ENCODE measurements at places on chromosomes 4 and X.

DNA sequence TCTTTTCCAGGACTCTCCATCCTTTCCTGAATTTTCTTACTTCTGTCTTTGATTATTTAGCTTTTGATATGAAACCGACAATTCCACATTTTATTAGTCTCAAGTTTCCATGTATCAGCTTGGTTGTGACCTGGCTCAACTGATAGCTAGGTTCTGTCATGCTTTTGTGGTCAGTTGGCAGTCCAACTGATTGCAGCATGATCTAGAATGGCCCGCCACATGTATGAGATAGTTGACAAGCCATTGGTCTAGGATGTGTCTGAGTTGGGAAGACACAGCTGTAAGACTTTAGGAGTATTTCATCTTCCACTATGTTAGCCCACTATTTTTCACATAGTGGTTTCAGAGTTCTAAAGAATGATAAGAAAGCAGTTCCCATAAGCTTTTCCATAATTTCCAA, 117.5 kb upstream of the GRID2 start:
- no peak for DNase-seq

- no peak for DNase-seq
Measured at GRCh38 chr4:126965877-126966276, 666.9 kb upstream of the INTU start.

DNA sequence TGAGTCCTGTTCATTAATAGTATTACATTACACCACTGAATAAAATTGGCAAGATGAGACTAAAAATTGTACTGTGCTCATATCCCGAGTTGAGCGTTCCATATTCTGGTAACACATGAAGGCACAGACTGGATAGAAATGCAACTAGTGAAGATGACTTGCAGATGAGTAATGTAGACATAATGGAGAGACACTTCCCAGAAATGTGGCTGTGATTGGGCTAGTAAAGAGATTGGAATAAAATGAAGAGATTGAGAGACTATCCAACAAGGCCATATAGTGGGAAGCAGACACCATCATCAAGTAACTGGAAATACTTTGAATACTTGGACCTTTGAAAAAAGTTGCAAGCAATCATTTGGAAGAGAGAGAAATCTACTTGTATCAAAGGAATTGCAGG, 77.3 kb downstream of the DCAF8L1 start:
- no peak for DNase-seq

DNA sequence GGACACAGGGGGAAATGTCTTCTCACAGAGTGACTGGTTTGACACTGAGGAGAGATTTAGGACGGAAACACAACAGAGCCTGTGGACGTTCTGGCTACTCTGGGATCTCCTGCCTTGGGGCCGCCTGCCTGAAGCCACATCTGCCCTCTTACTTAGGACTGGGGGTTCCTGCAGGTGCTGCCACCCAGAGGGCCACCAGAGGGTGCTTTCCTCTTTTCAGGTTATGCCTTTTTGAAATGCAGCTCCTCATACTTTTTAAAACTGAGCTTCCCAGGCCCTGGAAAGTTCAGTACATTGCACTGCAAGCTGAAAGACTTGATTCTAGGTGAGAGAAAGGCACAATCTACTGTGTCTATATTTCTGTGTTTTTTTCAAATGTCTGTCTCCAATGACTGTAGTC, 92.2 kb upstream of the PGRMC2 start:
- DNase-seq: no peak

DNA sequence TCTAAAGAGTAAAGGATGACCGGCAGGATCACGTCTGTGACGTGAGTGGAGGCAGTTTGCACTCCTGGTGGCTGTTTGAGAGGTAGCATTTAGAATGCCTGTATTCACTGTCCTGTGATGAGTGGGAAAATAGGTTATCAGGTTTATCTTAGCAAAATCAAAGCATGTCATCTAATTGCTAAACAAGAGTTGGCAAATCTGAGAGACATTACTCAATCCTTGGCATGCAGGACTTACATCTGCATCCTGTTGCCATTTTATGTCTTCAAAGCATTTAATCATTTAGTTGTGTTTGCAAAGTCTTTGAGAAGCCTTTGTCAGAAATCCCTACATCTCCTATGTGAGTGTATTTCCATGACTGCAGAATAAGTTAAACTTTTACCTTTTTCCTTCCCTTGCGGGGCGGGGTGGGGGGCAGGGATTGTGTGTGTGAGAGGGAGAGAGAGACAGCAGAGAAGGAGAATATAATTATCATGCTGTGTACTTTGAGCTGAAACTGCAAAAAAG, 41.4 kb upstream of the MSANTD1 start:
- DNase-seq: peak; percentile 13

- DNase-seq: no peak
Measured at GRCh38 chr4:99403380-99404184, 31.6 kb downstream of the ADH7 start.

DNA sequence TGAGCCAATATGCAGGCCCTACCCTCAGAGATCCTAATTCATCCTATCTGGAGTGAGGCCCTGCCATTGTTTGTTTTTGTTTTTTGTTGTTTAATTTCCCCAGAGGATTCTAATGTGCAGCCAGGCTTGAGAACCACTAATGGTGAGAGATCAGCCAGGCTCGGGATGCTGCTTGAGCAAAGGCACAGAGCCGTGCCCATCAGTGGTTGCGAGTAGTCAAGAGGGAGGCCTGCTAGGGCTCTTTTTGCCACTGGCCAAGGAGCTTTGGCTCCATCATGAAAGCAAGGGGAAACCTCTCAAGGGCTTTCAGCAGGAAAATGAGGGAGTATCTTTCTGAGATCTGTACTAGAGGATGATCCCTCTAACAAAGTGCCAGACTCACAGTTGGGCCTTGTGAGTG, 2.7 kb downstream of the TCEANC start:
- no peak for DNase-seq

DNA sequence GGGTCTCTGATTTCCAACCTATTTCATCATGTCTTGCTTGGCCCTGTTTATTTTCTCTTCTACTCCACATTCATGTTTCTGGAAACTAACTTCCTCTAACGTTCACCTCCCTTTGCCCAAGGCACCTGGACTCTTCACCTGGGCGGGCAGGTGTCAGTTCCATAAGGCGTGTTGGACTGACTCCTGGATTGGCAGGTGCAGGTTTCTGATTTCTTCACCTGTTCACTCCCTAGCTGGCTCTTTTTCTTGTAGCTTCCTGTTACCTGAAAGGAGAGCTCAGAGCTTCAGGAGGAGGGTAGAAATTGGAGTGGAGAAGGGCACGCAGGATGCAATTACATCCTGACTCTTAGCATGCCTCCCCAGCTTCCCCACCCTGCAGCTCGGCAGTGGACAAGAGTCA, 350.8 kb upstream of the KLF3 start:
- DNase-seq: no peak

GRCh38 chrX:29541038-29541437, 674.3 kb upstream of the MAGEB2 start:
- DNase-seq: no peak

DNA sequence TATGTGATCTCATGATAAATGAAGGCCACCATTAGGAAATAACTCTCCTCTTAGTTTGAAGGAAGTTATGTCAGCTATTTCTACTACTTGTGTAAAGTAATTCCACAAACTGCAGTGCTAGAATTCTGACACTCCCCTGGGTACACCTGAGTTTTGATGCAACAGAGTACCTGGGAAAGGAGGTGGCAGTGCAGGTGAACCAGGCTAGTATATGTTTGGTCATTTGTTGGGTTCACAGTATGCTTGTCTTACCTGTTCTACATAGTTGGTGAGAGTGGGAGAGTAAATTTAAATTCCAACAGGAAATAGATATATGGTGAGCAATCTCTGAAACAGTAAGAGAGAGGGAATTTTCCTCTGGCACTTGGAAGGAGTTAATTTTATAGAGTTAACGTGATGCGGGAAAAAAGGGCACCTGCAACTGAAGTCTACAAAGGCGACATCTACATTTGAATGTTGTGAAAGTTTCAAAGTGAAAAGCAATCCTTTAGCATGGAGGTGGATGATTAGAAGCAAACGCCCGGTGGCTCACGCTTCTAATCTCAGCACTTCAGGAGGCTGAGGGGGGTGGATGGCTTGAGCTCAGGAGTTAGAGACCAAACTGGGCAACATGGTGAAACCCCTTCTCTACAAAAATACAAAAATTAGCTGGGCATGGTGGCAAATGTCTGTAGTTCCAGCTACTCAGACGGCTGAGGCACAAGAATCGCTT, 8.3 kb upstream of the SLC10A6 start:
- DNase-seq: no peak

DNA sequence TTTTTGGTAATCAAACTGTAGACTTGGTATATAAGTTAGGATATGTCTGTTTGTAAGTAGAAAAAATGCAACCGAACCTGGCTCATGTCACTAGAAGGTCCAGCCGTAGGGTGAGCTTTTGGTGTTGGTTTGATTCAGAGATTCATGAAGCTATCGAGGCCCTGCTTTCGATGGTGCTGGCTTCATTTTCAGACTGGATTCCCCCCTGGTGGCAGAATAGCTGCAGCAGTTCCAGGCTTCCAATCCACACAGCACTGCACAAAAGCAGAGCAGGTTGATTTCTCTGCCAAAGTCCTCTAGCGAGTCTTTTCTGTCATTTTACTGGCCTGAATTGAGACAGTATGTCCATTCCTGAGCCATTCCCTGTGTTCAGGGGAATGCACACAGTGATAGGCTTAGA, 33.1 kb downstream of the PDK3 start:
- DNase-seq: no peak

DNA sequence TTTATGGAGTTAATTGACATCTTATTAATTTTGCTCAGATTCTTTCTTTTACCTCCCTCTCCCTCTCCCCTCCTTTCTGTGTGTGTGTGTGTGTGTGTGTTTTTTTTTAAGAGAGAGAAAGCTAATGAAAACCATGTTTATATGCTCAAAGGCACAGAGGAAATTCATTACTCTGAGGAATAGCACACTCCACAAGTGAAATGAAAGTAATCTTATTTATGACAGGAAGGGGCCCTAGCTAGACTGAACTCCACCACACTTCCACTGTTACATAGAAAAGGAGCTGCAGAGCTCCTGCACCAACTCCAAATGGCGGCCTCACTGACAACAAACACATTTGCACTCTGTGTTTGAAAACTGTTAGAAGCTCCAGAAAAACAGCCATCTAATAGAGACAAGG, 150.6 kb downstream of the RASL11B start:
- no peak for DNase-seq

GRCh38 chrX:136779346-136779781, 1.4 kb downstream of the ARHGEF6 start:
- DNase-seq: no peak

DNA sequence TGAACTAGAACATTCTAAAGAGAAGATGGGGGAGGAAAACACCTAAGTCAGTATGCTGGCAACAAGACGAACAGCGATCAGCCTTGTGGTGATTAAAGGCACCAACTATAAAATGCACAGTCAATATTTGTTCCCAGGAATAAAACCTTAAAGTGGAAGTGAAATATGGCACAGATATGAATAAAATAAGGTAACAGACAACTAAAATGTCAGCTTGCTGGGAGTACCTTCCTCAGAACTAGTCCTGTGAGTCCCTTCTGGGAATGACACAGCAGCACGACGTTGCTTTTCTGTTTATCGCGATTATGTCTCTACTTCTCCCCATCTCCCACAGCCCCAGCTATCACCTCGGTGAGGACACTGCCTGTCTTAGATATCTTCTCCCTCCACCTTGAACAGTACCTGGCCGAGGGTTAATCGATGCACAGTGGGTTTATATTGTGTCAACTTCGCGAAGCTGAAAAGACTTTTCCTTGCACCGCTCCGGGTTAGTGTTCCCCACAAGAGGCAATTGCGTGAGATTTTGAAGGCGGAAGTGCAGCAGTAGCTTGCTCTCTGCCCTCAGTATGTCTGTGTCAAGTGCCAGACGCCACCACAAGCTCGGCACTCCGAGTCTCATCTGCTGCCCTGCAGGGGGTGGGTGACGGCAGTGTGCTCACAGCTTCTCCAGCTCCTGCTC, 17.4 kb downstream of the MTNR1A start:
- DNase-seq: no peak

DNA sequence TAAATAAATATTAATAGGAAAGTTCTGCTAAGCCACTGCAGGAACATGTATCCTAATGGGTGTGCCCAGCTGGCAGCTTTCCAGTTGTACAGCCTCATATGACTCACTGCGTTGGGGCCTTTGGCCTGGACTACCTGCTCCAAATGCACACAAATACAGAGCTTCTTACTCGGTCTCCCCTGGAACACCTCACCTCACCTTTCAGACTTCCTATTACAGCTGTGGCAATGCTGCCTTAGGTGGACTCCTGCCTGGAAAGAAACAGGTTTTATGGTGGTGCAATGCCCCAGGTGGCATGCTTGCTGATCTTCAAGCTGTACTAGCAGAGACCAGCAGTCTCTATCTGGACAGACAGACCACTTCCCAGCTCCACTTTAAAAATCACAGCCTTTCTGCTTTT, 85.7 kb upstream of the EXOC1L start:
- DNase-seq: no peak

- no peak for DNase-seq
Measured at GRCh38 chr4:128298852-128299251, 11.2 kb upstream of the PGRMC2 start.

DNA sequence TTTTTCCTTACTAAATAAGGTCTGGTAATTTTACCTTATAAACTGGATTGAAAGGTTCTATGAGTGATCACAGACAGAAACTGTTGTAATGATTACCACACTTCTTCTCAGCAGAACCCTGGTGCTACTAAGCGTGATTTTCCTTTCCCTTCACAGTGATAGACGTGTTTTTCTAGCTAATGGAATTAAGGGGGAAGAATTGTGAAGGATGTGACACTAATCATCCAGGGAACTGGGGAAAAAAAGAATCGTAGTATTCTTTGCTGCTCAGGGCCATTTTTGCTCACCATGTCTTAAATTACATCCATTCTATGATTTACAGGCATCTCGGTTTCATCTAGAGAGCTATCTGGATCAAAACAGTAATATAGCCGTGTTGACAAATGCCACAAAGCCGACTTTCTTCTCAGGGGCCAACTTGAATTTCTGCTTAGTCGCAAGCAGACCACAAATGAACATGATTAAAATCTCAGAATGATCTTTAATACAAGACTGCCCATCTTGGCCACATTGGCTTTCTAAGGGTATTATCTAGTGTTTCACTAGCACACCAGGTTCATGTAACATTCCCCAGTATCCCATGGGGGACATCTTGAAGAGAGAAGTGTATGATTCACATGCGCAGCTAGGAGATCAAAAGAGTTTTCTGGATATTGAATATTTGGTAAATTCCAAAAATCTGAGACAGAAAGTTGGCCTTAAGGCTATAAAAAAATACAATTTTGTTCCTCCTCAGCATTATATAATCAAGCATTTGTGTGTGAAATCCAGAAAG, 154.0 kb downstream of the UGT8 start:
- no peak for DNase-seq
